ENCODE measurements at places on chromosomes 1 and 21. TPM values are rescaled to one million over a fixed set of nuclear protein-coding genes. Genes with fewer than 3 reads are reported as not detected.

The NBPF10 gene
- 0.42 TPM for total RNA-seq

The CLCA4 gene
- not detected for total RNA-seq

The SMCP gene
- total RNA-seq: not detected

The NBL1 gene
- total RNA-seq: 26.9 TPM

The EDARADD gene
- total RNA-seq: 1.3 TPM

The HSPA6 gene
- 0.04 TPM for total RNA-seq

The OR2T11 gene
- total RNA-seq: not detected

The FMO1 gene
- not detected for total RNA-seq

The ALX3 gene
- total RNA-seq: 0.35 TPM

The CD48 gene
- 2.2 TPM for total RNA-seq

The RGSL1 gene
- not detected for total RNA-seq

- no peak for DNase-seq
Measured at GRCh38 chr1:61241411-61241838, 159.1 kb downstream of the NFIA start.

GRCh38 chr1:6627841-6628545 lies 3.3 kb downstream of the THAP3 start:
- DNase-seq: no peak

DNA sequence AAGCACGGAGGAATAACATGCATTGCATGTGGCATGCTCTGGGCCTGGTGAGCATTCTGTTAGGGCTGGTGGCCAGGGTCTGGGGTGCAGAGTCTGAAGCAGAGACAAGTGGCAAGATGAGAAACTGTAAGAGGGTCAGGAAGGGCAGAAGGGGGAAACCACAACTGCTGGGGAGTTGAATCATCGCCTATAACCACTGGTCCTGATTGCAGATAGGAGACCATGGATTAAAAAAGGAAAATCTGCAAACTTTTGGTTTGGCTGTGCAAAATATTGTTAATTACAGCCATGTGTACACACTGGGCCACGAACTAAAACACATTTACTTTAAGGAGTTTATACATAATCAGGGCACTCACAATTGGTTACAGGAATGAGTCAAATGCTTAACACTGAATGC lies 76.6 kb downstream of the TGFBR3 start:
- no peak for DNase-seq

GRCh38 chr1:42348498-42348897 lies 13.5 kb upstream of the FOXJ3 start:
- DNase-seq: no peak

DNA sequence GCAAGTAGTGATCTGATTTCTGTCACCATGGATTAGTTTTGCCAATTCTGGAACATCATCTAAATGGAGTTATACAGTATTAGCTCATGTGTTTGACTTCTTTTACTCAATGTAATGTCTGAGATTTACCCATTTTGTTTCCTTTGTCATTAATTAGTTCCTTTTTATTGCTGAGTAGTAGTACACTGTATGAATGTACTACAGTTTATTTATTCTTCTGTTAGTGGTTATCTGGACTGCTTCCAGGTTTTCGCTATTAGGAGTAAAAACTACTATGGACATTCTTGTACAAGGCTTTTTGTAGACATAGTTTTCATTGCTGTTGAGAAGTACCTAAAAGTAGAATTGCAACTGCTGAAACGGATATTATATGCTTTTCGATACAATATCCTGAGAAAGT lies 14.1 kb downstream of the SUCO start:
- DNase-seq: no peak

DNA sequence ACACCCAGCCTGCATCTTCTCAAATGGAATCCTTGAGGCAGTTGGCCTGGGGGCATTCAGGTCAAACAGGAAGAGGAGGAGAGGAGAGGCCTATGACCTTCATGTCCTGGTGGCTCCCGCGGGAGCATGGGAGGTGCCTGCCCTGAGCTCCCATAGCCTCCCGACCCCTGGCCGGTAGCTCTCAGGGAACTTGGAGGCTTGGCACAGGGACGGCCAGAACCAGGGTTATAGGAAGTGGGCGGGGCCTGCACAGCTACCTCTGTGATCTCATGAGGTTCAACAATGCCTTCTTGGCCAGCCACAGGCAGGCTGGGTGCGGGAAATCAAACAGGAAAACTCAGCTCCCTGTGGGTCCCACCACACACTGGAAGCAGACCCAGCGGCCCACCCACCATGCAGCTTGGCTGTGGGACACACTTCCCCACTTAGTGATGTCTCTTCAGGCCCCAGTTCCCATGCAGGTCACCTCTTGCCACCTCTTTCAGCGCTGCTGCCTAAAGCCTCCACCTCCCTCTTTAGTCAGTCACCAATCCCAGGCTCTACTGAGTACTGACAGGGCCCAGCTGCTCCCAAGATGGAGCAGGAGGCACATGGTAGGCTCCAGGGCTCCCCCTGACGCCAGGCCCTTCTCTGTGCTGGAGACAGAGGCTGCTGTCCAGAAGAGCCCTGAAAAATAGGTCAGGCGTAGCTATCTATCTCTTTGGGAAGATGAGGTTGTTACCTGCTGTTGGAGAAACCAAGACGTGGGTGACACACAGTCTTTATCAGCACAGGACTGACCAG lies at the start of gene SLFNL1:
Gene SLFNL1 (minus strand): TSS at position 200 of the 783 bp plus-strand sequence. CDS start 1,065 bp downstream, outside the sequence.
- peak; percentile 82 for DNase-seq

- DNase-seq: no peak
Measured at GRCh38 chr1:56387071-56387740, 192.2 kb downstream of the PLPP3 start.

DNA sequence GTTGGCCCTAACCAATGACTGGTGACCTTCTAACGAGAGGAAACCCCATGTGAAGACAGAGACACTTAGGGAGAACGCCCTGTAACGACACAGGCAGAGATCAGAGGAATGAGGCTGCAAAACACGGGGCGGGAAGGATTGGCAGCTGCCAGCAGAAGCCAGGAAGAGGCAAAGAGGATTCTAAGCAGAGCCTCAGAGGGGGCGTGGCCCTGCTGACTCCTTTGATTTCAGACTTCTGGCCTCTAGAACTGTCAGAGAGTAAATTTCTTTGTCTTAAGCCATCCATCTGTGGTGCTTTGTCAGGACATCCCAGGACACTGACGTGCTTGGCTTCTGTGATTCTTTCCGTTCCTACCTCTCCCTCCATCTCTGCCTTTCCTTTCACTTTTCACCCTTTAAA lies 79.3 kb downstream of the SH3BGR start:
- peak; percentile 51 for DNase-seq

DNA sequence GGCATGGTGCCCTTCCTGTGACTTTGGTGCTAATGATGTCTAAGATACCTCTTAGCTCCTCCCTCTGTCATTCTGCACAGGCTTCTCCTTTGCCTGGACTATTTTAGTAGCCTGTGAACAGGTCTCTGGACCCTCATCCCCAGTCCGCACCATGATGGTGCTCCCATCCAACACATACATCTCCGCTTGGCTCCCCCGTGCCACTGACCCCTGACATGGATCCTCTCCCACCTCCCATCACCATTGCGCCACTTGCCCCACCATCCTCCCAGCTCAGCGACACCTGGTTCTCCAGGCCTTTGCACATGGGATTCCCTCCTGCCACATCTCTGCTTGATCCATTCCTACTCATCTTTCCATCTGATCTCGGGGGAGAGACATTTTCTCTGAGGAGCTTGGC lies 33.9 kb downstream of the RUNX3 start:
- peak; percentile 13 for DNase-seq

GRCh38 chr1:29805122-29805895 lies 569.0 kb downstream of the PTPRU start:
- DNase-seq: peak; percentile 66

DNA sequence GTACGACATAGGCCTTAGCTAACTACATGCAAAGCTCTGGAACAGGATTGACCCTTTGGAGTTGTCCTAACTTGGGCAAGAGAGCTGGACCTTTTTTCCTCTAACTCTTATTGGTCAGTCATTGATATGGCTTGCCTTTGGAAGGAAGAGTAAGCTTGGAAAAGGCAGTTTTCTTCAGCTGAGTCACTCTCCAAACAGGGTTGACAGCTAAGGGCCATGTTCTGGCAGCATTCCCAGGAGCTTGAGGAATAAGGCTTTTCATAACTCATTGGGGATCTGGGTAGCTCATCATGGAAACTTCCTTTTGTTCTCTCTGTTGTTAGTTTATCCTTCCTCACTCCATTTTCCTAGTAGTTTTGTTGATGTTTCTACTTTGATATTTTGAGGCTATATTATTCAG lies 14.5 kb upstream of the ERRFI1 start:
- no peak for DNase-seq

DNA sequence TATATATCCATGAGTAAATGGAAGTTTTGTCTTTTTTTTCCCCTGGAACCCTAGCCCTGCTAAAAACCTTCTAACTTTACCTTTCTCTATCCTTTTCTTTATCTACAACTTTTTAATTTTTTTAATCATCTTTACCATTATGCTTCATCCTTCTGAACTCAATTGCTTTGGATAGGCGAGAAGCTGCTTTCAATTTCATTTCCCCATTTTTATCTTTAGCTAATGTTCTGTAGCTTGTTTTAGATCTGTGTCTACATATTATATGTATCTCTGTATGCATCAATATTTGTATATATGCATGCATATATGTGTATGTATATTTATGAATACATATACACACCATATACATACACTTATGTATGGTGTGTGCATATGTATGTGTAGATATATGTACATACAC lies 57.4 kb downstream of the PTPRC start:
- DNase-seq: no peak

DNA sequence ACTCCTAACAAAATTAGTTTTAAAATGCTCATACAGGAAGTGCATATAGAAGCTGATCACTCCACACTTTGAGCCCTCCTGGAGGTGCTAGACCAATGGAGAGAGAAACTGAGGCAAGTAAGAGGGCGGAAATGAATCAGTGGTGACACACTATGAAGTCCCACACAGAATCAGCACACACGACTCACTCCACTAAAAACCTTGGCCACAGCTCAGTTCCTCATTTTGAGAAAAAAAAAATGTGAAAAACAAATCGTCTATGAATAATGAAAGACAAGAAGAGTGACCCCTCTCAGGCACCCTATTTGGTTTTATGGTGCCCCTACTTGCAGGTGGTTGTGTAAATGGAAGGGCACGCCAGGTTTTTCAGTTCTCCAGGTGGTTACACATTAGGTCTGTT lies 675.1 kb upstream of the BRINP3 start:
- DNase-seq: no peak

DNA sequence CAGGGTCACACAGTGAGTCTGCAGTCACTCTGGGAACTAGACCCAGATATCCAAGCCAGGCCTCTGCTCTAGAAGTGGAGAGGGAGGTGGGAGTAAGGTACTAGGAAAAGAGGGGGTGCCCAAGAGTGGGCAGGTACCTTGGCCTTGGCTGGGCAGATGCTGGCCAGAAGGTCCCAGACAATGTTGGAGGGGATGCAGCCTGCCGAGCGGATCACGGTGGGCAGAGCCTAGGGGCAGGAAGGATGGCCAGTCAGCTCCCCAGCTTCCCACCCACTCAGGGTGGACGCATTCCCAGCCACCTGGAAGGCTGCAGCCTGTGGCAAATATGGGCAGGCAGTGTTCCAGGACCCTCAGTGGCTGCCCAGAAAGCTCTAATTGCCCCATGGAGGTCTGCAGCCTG lies 23.3 kb downstream of the SPOCD1 start:
- no peak for DNase-seq

DNA sequence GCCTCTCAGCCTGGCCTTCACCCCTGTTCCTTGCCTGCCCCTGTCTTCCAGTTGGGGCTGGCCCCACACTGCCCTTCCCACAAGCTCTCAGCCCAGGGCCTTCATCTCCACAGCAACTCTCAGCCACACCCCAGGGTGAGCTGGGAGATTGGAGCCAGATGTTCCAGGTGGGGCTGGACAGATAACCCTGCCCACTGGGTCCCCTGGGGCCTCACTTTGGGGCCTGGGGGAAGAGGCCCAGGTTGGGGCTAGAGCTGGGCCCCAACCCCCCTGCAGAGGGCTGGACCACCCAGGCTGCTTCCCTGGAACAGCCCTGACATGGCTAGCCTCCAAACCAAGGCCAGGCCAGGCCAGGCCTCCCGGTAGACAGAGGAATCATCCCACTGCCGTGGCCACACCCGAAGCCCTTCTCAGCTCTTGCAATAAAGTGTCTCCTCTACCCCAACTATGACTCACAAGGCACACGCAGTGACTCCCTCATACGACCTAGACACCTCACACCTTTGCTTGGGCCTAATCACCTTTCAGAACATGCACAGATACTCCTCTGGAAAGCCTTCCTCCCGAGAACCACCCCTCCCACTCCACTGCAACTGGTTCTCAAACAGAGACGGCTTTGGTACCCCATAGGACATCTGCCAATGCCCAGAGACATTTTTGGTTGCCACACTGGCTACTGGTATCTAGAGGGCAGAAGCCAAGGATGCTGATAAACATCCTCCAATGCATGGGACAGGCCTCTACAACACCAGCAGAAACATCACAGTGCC lies 22.2 kb downstream of the SLC2A1 start:
- no peak for DNase-seq
